ENCODE measurements at places on chromosomes 1 and 21.

DNA sequence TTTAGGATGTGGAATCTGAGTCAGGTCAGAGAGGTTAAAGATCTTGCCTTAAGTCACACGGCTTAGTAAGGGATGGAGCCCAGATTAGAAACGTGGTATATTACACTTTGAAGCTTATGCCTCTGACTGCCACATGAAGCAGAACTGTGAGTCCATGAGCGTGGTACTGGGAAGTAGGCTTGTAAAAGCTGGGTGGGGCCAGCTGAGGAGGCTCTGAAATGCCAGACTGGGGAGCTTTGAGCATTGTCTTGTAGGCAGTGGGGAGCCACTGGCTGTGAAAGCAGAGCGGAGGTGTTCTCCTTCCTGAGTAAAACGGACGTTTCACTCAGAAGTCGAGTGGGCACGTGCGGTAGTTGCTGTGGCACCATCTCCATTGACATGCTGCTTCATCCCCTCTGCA is 72.6 kb upstream of the USP24 start:
- DNase-seq, result no peak

DNA sequence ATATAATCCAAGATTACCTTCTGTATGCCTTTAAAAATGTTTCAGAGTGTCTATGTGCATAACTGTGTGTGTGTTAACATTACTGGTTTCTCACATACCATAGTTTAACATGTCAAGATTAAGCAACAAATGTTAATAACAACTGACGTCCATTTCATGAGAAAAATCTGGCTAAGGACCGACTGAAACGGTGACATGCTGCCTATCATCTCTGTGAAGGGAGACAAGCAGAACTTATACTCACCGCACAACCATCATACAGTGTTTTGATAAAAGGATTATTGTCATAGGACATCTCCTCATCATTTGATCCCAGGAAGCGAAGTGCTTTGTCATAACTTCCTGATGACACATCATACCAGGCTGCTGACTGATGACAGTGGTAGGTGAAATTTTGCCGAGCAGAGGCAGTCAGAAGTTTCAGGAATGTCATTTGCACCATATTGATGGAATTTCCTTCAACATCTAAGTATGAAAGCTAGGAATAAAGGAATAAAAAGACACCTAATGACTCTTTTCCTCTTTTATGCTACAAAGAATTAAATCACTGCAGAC is 228.8 kb downstream of the COL11A1 start:
- DNase-seq, result no peak

DNA sequence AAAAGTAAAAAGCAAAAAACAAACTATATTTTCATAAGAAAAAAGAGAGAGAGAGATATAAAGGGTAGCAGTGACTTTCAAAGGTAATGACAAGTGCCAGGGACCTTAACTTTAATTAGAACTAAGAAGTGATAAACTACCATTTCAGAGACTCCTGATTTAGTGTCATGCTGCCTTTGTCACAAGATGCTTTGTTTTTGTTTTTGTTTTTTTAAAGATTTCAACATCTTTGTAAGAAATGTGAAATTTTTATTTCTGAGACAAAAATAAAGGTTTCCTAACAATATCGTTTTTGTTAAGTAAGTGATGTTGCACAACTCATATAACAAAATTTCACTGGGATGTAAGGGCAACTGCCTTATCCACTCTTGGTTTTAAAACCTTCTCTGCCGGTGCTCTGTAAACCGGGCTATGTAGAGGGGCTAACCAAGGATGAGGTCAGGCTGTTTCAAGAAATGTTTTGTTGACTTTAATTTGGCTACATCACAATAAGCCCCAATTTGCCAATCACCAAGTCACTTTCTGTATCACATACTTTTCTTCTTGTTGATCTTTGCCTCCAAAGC is 35.2 kb upstream of the SYT2 start:
- no peak for DNase-seq

DNA sequence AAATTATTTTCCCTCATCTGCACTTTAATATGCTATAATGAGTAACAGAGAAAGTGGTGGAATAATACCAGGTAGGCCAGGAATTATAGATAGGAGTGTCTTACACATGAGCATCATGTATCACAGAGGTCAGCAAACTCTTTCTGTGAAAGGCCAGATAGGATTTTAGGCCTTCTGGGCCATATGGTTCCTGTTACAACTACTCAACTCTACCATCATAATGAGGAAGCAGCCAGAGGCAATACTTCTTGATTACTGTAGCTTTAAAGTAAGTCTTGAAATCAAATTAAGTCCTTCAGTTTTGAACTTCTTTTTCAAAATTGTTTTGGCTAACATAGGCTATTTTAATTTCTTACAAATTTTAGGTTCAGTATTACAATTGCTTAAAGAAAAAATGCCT is 32.1 kb upstream of the IGSF3 start:
- DNase-seq, result no peak

GRCh38 chr1:42017259-42017658 is 98.5 kb upstream of the HIVEP3 start:
- no peak for DNase-seq

- DNase-seq, result no peak
Observed at GRCh38 chr1:236429715-236430274, 35.7 kb downstream of the EDARADD start.

DNA sequence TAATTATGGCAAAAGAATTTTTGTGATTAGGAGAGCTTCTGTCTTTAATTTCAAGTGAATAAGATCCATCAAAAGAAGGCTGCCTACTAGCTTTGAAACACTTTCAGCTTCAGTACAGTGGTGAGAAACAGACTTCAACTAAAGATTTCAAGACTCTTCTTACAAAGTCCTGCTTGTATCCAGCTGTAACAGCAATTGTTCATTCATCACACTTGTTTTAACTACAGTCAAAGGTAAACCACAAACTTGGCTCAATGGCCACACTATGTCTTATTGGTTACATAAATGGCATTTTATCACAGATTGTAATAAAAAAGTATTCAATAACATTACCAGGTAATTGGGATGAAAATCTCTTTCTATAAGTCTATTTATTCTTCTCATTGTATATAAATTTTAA is 59.2 kb downstream of the WARS2 start:
- no peak for DNase-seq

GRCh38 chr1:6811583-6811982 is 26.3 kb downstream of the CAMTA1 start:
- no peak for DNase-seq

- no peak for DNase-seq
Observed at GRCh38 chr21:37871121-37871862, 45.0 kb downstream of the KCNJ6 start.

DNA sequence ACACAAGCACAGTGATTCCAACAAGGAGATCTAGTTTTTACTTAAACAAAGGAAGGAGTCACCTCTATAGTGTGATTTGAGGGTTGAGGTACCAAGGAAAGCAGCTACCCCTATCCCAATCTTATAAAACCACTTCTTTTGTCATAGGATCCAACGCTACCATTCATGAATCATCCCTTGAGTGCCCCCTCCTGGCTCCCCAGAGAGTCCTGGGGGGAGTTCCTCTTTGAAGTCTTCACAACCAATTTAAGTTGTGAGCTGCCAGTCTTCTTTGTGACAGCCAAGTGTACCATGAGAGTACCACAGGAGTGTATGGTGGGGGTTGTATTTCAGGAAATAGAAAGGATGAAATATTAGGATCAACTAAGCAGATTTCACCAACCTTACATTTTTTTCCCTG is 39.1 kb upstream of the NHLH2 start:
- no peak for DNase-seq

DNA sequence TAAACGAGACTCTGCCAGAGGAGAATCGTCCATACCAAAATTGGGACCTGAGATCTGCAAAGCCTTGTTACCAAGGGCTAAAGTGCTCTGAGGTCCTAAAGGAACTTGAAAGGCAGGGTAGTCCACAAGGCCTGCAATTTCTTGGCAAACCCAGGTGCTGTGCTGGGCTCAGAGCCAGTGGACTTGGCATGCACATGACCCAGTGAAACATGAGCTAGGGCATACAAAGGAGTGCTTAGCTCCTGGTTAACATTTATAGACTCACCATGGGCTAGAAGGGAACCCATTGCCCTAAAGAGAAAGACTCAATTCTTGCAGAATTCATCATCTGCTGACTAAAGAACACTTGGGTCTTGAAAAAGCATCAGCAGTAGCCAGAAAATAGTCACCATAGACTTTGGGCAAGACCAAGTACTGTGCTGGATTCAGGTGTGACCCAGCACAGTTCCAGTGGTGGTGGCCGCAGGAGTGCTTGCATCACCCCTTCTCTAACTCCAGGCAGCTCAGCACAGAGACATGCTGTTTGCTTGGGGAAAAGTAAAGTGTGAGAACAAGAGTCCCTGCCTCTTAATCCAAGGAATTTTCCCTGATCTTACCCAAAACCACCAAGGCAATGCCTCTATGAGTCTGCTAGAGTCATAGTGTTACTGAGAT is 1069.4 kb upstream of the ADGRL2 start:
- DNase-seq, result no peak

GRCh38 chr1:187551061-187551460 is 722.3 kb downstream of the PLA2G4A start:
- no peak for DNase-seq

DNA sequence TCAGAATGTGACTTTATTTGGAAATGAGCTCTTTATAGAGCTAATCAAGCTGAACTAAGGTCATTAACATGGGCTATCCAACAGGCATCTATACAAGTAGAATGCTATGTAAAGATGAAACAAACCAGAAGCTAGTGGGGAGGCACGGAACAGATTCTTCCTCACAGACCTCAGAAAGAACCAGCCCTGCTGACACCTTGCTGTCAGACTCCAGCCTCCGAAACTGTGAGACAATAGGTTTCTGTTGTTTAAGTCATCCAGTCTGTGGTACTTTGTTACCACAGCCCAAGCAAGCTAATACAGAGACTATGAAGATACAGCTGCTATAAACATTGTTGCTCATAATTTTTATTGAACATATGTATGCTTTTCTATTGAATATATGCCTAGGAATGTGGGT is 406.3 kb upstream of the CHRM3 start:
- DNase-seq, result no peak

DNA sequence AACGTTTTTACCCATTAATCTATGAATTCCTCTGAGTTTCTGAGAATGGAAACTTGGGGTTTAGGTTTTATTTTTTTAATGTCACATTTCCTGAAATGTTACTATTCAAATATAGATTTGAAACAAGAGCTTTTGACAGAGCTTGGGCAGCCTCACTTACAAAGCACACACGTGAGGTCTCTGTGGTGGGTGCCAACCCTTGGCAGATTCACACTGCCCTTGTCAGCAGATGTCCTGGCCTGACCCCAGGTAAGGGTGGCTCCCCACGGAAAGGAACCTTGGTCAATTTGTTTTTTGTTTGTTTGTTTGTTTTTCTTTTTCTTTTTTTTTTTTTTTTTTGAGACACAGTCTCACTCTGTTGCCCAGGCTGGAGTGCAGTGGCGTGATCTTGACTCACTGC is 53.5 kb downstream of the FAAP20 start:
- DNase-seq, result no peak

DNA sequence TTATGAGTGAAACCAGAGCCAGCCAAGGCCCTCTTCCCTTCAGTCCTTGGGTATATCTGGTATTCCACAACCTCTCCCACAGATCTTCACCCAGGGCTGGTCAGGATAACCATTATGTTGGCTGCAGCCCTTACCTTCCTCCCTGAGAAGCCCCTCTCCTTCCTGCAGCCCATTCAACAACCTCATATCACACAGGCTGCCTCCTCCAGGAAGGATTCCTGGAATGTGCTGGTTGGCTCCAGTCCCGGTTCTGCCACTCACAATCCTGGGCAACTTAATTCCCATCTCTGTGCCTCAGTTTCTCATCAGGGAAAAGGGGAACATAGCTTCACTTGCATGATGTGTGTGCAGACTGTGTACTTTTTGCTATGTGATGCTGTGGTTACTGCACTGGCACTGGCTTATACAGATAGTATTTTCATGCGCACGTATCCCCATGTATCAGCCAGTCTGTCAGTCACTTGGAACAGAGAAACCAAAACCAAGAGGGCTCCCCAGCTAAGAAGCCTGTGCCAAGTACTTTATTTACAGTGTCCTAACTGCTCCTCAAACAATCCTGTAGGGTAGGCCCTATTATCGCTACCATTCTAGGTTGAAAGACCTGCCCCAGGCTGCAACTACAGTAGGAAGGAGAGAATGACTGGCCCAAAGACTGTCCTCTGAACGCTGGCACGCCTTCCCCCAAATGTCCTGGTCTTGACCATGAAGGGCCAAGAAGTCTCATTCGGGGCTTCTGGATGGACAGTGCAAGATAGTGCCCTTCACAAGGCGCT is 39.9 kb upstream of the PPP1R15B start:
- DNase-seq, result no peak

GRCh38 chr1:153978274-153978909 is 918 bp upstream of the JTB start:
- DNase-seq, result no peak

DNA sequence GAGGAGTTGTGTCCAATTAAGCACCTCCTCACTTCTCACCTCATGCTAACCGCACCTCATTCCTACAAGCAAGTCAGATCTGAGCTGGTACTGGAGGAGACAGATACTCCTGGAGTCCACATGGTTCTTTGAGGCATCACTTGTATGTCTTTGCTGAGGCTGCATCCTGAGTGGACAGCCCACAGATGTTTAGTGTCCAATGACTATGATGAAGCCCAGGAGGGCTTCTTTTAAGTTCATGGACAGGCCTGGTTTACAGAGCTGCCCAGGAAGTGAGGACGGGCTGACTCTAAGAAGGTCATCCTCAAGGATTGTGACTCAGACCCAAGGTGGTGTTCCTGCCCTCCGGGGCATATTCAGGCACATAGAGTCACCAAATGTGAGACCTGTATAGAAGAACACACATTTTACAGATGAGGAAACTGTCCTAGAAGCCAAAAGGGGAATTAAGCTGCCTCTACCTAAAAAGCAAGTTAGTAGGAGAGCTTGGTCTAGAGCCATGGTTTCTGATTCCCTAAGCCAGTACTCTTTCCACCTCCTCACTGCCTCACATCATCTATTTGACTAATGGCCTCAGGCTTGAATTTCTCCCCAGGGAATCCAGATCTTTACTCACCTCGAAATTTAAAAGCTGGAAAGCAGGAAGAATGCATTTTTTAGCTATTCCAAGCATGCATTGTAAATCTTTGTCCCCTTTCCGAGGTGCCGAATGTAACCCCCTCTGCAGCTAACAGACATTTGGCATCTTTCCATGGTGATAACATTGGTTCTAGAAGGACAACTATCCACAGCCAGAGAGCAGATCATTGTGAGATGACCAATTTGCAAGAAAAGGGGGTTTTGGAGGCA is 228.1 kb downstream of the OMA1 start:
- DNase-seq, result no peak

DNA sequence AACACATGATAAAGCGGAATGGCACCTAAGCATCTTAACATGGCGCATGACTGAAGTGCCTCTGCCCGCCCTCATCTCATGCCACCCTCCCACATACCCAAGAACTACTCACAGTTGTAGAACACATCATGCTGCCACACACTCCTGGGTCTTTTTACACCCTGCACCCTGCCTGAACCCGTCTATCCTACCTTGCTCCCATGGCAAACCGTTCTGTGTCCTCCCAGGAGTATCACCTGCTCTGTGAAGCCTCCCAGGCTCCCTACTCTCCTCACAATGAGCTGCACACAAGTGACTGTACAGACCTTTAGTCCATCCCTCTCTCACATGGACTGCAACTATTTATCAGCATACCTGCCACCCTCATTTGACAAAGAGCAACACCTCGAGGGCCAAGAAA is 144.0 kb downstream of the TGFBR3 start:
- DNase-seq, result no peak
